NCI-H82 (cell line): ENCODE measurements at places on chromosomes 5 and 9.

- DNase-seq = no peak
Observed at GRCh38 chr5:161256957-161257356, 289.6 kb downstream of the GABRB2 start.

DNA sequence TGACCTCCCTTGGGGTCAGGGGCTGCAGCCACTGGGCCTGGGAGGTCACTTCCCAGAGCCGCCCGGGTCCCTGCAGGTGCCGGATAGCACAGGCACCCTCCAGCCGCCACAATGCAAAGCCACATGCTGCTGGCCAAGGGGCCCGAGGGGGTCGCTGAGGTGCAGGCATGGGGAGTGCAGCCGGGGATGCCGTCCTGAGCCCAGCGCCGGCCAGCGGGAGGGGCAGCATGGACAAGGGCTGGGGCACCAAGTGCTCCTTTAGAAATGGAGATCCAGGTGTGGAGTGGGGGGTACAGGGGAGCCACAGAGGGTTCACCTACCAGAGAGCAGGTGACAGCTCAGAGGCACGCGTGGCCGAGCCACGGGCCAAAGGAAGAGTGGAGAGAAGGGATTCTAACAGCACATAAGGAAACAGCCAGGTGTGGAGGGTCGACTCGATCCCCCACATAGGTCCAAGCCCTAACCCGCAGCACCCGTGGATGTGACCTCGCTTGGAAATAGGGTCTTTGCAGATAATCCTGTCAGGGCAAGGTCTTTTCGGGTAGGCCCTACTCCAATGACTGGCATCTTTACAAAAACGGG, 24.7 kb downstream of the ZDHHC11B start:
- DNase-seq = no peak

GRCh38 chr5:72130351-72130761, 23.1 kb downstream of the MAP1B start:
- DNase-seq = no peak

DNA sequence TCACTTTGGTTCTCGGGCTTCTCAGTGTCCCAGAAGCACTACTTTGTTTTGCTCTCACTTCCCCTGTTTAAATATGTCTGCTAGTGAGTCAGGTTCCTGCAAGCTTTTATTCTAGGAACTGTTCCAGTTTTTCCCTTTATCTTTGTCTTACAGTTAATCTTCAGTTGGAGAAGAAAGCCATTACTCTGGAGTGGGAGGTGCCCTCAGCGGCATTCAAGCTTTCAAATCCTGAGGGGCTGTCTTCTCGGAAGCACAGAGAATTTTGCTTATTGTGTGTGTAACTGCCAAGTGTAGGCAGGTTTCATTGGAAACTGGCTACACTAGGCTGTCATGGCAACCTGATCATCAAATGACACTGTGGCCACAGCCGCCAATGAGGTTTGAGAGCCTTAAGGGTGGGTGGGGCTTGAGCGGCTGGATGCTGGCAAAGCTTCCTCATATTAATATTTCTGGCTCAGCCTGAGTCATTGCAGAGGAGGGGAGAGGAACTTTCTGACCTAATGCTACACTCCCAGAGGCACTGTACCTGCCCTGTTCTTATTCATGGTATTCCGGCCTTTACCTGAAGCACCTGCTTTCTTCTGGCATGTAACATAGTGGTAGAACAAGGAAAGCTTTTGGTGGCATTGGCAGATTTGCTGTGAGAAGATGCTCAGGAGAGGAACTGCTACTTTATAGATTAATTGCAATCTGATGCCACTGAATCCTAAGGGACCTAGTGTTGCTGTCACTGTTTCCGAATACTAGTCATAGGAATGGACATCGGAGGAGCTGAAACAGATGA, 26.3 kb downstream of the SLC25A25 start:
- peak; percentile 84 for DNase-seq

GRCh38 chr5:112800891-112801290, 60.2 kb upstream of the SRP19 start:
- DNase-seq = peak; percentile 3

GRCh38 chr9:114720086-114720676, 38.2 kb upstream of the TEX48 start:
- peak; percentile 18 for DNase-seq

- no peak for DNase-seq
Observed at GRCh38 chr5:172593721-172594235, 47.3 kb upstream of the NEURL1B start.

DNA sequence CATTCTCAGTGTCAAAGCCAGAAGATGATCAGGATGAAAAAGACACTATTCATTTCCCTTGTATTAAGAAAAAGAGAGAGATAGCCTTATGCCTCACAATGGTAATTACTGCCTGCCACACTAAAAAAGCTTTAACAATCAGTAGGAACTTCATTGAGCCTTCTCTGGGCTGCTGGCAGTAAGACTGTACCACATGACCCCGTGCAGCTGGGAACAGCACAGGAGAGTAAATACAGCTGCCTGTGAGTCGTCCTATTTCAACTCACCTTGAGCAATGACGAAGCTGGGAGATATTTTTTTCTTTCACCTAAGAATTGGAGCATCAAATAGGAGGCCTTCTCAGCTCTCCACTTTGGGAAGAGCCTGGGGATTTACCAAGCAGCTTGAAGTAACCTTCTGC, 316.3 kb downstream of the GABRB2 start:
- no peak for DNase-seq

DNA sequence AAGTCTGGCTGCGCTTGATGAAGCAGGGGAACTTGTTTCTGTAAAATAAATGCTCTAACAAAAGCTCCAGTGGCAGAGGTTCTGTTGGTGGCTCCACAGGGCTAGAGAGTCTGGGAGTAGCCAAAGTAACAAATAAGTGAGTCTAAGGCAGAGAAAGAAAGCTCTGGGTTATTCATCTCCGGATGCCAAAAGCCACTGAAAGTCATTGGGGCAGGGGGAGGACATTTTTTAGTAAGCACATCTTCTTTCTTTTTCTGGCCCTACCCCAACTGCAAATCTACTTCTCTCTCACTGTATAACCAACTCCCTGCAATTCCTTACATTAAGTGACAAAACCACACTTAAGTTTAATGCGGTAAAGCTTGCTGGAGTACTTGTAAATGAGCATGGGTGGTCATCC, 141.6 kb downstream of the INSYN2B start:
- no peak for DNase-seq

GRCh38 chr5:146006470-146007190, 70.3 kb downstream of the SH3RF2 start:
- DNase-seq = no peak
